NCI-H146 (cell line): ENCODE measurements at places on chromosomes 3 and 15.

DNA sequence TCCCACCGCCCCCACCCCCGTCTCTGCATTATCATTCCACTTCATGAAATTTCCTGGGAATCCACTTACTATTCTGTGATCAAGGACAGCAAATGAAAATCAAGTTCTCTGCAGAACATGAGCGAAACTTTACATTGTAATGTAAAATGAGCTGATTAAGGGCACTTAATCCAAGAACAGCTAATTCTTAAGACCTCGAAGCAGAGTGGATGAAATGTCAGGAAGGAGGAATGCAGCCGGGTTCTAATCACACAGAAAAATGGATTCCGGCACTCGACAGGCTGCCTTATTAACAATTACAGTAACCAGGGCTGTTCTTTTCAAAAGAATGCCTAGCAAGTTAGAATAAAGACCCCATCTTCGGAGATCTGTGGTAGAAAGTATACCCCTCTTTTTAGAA lies 57.5 kb downstream of the RFTN1 start:
- no peak for DNase-seq

GRCh38 chr3:194985031-194985578 lies 285.9 kb downstream of the XXYLT1 start:
- no peak for DNase-seq

- DNase-seq = no peak
Observed at GRCh38 chr15:77516786-77517185, 96.1 kb downstream of the HMG20A start.

DNA sequence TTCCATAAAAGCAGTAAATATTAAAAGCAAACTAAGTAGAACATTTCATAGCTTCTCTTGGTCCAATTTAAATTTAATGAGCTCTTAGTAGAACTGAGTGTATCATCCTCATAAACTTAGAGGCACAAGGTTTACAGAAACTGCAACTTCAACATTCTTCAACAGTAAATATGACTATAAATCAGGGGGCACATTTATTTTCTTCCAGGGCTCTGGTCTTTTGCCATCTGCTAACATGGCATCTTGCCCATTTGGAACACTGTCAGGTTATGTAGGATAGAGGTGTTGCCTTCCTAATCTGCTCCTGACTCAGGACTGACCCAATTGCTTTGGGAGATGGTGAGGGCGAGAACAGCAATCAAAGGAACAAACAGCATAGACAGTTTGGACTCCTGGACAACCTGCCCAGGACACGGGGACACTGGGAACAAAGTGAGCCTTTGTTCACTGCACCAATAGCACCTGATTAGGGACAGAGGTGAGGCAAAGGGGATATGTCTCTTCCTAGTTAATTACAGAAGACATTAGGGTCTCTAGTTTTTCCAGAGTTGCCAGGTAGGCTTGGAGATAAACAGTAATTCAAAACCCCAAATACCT lies 610.2 kb upstream of the ROBO2 start:
- no peak for DNase-seq

- no peak for DNase-seq
Observed at GRCh38 chr3:190586631-190587011, 72.7 kb downstream of the IL1RAP start.

DNA sequence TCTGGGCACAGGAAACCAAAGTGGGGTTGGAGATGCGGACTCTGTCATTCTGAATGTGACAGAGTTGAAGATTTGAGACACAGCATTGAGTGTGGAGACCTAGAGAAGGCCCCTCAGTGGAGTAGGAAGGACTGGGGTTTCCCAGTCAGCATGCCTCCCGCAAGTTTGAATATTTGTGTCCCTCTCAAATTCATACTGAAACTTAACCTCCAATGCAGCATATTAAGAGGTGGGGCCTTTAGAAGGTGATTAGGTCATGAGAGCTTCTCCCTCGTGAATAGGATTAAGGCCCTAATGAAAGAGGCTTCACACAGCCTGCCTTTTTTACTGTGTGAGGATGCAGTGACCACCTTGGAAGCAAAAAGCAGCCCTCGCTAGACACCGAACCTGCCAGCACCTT lies 8.0 kb downstream of the HDDC3 start:
- DNase-seq = no peak

DNA sequence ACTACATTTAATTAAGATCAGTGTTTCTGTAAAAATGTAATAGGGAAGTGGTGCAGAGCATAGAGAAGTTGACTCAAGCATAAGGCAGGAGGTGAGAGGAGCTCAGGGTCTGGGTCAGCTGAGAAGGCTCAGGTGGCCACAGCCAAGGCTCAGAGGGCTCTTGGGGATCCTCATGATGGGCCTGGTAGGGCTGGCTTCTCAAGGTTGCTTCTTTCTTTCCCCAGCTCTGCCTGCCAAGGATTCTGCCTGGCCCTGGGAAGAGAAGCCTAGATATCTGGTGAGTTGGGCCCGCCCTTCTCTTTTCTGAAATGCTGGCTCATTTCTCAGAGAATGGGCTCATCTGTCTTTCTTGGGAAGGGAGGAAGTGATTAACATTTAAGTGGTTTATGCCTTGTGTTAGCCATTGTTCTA lies 6.5 kb downstream of the ZNF589 start:
- DNase-seq = no peak

- DNase-seq = no peak
Observed at GRCh38 chr3:171977441-171977840, 61.9 kb upstream of the FNDC3B start.
